Karpas-422 (cell line): ENCODE measurements at places on chromosomes 12 and 14.

DNA sequence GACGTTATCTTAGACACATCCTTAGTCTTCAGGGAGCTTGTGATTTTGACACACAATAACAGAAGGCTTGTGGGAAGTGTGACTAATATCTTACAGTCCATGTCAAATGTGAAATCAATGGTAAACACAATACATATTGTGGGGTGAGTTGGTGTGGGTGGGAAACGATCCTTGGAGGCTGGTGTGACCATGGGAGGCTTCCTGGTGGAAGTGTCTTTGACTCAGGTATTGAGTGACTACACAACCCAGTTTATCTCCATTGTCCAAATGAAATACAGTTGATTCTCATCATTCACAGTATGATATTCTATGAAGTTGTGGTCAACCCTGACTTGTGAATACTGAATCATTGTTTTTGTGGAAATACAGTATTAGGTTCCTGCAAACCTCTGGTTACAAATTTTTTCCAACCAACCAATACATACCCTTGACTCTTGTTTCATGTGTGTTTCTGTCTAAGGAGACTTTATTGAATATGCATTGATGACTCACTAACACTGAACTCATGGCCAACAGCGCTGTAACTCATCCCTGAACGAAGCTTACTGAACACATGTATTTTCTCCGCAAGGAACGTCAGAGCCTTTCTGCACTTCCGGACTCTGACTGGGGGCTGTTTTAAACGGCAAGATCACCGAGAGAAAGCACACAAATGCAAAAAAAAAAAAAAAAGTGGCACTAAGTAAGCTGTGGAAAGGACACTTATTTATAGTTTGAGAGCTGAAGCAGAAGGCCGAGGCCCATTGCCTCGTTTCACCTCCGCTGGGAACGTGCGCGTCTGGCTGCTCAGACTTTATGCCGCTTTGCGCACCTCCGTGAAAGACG lies 59.0 kb downstream of the CLMN start:
- DNase-seq: no peak

DNA sequence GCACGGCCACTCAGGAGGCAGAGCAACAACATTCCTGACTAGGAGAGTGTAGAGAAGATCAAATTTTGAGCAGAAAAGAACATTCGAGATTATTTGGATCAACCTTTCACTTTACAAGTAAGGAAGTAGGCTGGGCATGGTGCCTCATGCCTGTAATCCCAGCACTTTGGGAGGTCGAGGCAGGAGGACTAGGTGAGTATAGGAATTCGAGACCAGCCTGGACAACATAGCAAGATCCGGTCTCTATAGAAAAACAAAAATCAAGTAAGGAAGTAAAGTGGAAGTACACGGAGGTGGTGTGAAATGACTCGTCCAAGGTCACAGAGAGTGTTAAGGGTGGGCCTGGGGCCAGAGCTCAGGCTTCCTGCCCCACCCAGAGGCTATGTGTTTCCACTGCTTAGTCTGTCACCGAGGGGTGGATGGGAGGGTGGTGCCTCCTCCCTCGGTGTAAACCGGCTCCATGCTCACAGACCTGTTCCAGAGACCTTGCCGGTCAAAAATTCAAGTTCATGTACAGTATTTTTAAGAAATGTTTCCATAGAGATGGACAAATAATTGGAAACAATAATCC lies 51.9 kb downstream of the MAP1LC3B2 start:
- no peak for DNase-seq

GRCh38 chr14:57652769-57653168 lies 159.1 kb upstream of the CCDC198 start:
- DNase-seq: no peak

DNA sequence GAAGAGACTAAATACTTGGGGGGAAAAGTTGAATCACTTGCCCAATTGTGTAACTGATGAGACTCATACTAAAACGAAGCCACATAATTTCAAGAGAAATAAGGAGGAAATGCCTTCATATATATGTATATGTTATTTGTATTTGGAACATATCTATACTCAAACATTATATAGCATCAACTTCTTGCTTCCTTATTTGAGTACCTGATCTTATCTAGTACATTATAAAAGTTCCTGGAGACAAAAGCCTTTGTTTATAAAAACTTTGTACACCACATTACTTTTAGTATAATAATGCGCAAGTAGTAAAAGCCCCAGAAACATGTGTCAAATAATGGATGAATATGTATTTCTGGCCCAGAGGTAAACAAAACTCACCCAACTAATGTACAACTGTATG lies 92.0 kb downstream of the SLC2A13 start:
- DNase-seq: no peak

GRCh38 chr12:68158432-68158831 lies 1.1 kb downstream of the IFNG start:
- DNase-seq: peak; percentile 82

DNA sequence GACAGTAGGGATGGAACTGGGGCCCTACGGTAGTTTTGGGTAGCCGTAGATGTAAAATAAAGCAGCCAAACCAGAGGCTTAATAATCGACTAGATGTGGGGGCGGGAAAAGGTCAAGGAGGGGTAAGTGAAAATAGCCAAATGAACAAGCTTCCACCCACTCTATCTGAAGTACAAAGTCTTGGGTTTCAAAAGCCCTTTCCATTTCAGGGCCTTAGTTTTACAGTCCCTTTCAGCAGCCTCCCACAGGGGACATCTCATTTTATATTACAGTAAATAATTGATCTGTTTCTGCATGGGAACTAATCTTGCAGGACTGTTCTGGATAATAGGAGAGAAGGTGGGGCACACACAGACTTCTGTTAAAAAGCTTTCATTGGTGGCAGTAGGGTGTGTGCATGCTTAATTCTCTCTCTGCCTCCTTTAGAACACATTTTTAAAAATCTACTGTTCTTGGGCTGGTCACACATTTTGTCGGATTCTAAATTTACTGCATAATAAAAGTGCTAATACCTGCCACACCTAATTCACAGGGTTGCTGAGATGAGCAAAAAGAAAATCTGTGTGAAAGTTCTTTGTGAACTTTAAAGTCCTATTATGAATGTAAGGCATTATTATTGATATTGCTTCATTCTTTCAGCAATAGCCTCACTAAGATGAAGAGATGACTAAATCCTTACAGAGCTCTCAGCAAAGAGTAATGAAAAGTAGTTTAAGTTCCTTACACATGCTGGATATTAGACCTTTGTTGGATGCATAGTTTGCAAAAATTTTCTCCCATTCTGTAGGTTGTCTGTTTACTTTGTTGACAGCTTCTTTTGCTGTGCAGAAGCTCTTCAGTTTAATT lies 104.6 kb downstream of the ITPR2 start:
- DNase-seq: no peak

DNA sequence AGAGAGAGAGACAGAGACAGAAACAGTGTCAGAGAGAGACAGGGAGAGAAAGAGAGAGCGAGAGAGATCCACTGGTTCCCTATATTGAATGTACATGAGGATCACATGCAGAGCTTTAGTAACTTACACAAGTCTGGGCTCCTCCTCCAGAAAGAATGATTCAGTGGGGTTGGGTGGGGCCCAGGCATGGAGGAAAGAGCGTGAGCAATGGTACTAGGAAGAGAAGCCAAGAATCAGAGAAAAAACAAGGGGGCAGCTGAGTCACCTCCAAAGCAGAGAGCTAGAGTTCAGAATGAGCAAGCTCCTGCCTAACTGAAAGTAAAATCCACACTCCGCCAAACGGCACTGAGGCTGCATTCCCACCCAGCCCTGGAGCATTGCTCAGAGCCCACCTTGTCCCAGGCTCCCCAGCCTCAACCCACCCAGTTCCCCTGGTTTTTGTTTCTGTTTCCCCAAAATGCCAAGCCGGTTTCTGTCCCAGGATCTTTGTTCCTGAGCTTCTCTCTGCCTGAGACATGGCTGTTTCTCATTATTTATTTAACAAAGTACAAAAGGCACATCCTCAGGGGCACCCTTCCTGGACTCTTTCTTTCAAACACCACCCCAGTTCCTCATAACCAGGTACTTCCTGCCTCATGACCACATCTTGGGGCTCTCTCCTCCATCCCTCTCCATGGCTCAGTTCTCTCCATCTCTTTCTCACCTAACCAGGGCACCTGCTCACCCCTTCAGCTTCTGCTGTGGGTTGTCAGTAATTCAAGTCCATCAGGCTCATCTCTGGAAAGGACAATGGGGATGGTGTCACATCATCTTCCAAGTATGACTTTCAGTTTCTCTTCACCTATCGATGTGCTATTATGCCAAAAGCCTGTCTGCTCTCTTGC lies 670.3 kb upstream of the TBX3 start:
- DNase-seq: no peak

DNA sequence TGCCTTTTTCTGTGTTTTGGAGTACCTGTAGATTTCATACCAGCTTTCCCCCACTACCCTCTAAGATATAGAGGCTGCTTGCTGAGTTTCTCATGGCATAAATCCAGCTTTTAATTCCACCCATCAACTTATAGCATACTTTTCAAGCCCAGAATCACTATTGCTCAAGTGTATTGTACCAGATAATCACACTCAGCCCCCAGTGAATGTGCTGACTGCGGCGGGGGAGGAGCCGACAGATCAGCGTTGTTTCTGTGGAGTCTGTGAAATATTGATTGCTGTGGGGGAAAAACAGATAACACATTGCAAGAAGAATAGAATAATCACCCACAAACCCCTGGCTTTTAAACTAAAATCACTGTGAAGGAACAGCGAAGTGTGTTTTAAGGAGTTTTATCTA lies 296.1 kb downstream of the TMEM132D start:
- DNase-seq: no peak
